ENCODE measurements at places on chromosomes 2 and 18. TPM values are rescaled to one million over a fixed set of nuclear protein-coding genes. Genes with fewer than 3 reads are reported as not detected.
A peak's percentile ranks its signal among the peaks of the same experiment; 100 is the strongest.

Gene UXS1
- total RNA-seq, result 60.7 TPM

Gene AMER3
- total RNA-seq, result 7.0 TPM

Gene TMEM200C
- 8.6 TPM for total RNA-seq

Gene SLC19A3
- 36.4 TPM for total RNA-seq

Gene UBE2F
- 38.6 TPM for total RNA-seq

Gene ATIC
- total RNA-seq, result 148 TPM

Gene POTEC
- total RNA-seq, result not detected

Gene CROCC2
- total RNA-seq, result 0.36 TPM

Gene AQP12B
- total RNA-seq, result not detected

Gene HTRA2
- 35.9 TPM for total RNA-seq

Gene ELOA2
- not detected for total RNA-seq

Gene SS18
- total RNA-seq, result 84.4 TPM

Gene SMAD2
- 145 TPM for total RNA-seq

Gene DHRS9
- not detected for total RNA-seq

Gene EGR4
- 0.12 TPM for total RNA-seq

Gene BOLL
- total RNA-seq, result 0.22 TPM

DNA sequence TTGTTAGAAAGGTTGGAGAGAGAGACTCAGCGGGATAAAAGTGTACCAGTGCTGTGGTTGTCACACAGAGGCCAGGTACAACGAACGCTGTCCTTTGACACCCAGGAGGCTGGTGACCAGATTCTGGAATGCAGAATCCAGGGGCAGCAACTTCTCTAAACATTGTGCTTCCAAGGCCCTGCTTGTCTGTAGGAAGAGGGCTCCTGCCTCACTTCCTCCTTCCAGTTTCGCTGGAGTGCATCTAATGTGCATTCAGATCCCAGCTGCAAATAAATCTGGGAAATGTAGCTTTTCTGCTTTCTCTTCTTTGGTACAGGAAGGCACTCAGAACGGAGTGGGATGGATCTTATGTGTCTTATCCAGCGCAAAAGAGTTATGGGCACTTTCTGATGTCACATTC lies 171.8 kb upstream of the ATP5MC3 start:
- no peak for DNase-seq

- no peak for DNase-seq
Measured at GRCh38 chr2:44450082-44450481, 88.3 kb downstream of the CAMKMT start.

GRCh38 chr2:73260338-73260984 lies 23.8 kb downstream of the FBXO41 start:
- peak; percentile 44 for DNase-seq

DNA sequence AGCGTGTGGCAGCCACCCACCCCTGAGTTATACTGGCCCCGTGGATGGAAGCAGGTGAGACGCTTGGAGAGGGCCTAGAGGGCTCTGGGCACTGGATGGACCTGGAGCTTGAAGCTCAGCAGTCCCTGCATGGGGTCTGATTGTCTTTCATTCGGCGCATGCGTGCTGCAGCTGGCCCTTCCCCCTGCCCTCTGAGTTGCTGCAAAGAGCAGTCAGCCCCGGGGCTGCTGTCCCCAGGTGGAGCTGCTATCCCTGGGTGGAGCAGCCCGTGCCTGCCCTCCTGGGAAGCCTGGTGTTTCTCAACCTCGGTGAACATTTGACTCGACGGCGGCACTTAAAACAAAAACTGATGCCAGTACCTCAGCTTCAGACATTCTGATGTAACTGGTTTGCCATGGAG lies 29.6 kb downstream of the IGFBP5 start:
- DNase-seq, result peak; percentile 52

- no peak for DNase-seq
Measured at GRCh38 chr2:118645876-118646275, 201.6 kb downstream of the EN1 start.

GRCh38 chr2:20433249-20433648 lies 13.6 kb upstream of the RHOB start:
- DNase-seq, result no peak

DNA sequence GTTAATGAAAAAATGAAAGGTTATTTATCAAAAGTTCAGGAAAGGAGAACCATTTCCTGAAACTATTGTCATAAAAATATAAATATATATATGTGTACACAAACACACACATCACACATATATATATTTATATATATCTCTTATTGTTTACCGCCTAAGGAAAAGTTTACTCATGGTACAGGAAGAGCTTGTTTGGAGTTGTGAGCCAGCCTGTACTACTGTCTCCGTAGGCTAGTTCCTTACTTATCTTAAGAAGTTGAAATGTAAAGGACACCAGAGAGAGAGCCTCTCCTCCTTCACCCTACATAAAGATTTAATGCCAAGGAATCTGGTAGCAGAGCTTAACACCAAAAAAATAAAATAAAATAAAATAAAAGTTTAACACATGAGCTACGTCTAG lies 19.6 kb downstream of the DSC1 start:
- no peak for DNase-seq

DNA sequence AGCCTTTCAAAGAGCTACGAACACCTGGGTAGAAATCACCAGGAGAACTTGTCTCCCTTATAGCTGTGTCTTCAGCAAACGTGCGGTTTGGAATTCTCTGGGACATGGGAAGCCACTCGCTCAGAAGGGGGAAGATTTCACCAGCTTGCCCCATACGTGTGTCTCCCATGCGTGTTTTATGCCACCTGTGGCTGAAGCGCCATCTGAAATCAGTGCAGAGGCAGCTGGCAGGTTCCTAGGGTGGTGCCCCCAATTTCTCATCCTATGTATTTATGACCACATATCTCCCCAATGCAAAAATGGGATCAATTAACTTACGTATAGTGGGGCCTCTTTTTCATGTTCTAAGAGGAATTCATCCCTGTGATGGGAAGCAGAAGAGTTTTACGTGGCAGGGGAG lies 81.6 kb downstream of the TPO start:
- DNase-seq, result no peak

GRCh38 chr2:240871071-240871958 lies 2.7 kb downstream of the AGXT start:
- DNase-seq, result no peak

- no peak for DNase-seq
Measured at GRCh38 chr18:63523660-63524059, 18.5 kb upstream of the SERPINB12 start.

DNA sequence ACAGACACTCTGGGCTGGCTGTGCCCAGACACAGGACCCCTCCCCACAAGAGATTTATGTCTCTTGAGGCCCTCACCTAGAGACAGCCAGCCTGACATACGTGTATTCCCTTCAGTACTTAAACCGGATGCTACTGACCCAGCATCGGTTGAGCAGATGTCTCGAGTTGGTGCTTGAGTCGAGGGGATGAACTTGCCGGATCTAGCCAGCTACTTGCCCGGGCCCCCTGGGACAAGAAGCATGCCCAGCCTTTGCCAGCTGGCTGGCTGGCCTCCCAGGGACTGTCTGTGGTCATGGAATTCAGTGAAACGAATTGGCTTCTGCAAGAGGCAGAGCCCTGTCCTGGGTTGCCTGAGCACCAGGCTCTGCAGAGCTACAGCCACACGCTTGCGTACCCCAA lies 36.0 kb downstream of the DNMT3A start:
- no peak for DNase-seq

GRCh38 chr2:25879133-25879730 lies 945 bp upstream of the ASXL2 start:
- DNase-seq, result no peak

GRCh38 chr2:190511104-190511503 lies 23.4 kb downstream of the NEMP2 start:
- DNase-seq, result no peak

DNA sequence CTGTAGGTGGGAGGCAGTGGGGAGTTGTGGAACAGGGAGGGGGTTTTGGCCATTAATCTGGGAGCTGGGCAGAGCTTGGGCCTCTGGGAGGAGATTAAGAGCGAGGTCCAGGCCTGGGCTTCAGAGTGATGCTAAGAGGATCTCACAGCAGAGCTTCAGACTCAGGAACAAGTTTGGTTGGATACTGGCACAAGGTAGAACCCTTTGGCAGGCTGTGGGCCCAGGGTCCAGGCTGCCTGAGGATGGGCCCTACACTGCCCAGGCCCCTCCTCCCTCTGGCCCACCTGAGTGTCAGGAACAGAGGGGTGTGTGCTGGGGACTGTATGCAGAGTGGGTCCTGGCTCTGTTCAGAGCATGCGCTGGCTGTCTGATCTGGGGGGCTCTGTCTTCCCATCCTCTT lies 334.9 kb downstream of the CYP26B1 start:
- DNase-seq, result no peak

- no peak for DNase-seq
Measured at GRCh38 chr2:37733251-37733650, 61.8 kb upstream of the CDC42EP3 start.

DNA sequence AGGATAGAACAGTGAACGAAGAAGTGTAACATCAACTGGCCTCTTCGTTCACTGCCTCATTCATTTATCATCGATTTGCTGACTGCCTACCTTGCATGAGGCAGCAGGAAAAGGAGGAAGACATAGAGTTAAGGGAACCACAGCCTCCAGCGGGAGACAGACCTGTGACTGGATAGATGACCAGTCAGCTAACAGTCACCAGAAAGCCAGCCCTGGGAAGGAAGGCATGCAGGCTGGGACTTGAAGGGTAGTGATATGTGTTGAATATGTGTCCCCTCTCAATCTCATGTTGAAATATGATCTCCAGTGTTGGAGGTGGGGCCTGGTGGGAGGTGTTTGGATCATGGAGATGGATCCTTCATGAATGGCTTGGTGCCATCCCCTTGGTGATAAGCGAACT lies 58.3 kb downstream of the CTIF start:
- DNase-seq, result no peak

GRCh38 chr2:29035016-29035745 lies 39.1 kb downstream of the PCARE start:
- no peak for DNase-seq

- DNase-seq, result no peak
Measured at GRCh38 chr2:163493359-163494298, 242.2 kb downstream of the FIGN start.

GRCh38 chr18:26017929-26018328 lies 72.5 kb downstream of the SS18 start:
- no peak for DNase-seq

DNA sequence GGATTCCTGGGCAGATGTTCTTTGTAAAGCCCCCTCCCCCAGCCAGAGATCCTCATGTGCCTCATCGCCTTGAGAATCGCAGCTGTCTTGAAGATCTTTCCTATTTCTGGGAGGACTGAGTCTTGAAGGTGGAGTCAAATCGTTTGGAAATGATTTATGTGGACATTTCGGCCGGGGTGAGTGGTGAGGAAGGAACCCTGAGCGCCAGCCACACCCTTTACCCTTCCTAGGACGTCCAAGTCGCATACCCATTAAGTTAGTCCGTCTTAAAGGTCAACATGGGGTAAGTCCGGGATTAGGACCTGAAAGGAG lies 84.9 kb upstream of the ZCCHC2 start:
- DNase-seq, result no peak

DNA sequence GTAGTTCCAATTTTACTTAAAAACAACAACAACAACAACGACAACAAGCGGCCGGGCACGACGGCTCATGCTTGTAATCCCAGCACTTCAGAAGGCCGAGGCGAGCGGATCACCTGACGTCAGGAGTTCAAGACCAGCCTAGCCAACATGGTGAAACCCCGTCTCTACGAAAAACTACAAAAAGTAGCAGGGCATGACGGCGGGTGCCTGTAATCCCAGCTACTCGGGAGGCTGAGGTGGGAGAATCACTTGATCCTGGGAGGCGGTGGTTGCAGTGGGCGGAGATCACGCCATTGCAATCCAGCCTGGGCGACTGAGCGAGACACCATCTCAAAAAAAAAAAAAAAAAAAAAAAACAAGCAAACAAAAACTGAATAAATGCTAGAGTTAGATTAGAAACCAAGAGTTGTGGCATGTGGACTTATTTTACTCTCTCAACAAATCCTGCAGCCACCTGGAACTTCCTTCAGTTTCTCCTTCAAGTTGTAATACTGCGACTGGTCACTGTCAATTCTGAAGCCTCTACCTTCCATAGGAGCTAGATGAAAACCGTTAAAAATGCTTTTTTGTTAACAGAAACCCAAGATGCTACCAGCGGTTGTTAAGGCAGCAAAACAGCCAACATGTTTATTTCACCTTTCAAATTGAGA lies 1.3 kb downstream of the ATP5F1A start:
- no peak for DNase-seq

- DNase-seq, result no peak
Measured at GRCh38 chr18:74310411-74310810, 5.2 kb upstream of the C18orf63 start.

- DNase-seq, result no peak
Measured at GRCh38 chr2:2640818-2641217, 309.7 kb upstream of the MYT1L start.

- DNase-seq, result no peak
Measured at GRCh38 chr2:98538280-98539041, 69.9 kb downstream of the COA5 start.

GRCh38 chr2:142307086-142307485 lies 176.3 kb upstream of the LRP1B start:
- DNase-seq, result no peak

GRCh38 chr2:33058716-33059470 lies 112.1 kb downstream of the LTBP1 start:
- no peak for DNase-seq

GRCh38 chr2:168255866-168256265 lies 8.5 kb upstream of the STK39 start:
- DNase-seq, result no peak

Measured in progenitor cell of endocrine pancreas (in vitro differentiated cells).